ENCODE measurements at places on chromosomes 11 and 22.

DNA sequence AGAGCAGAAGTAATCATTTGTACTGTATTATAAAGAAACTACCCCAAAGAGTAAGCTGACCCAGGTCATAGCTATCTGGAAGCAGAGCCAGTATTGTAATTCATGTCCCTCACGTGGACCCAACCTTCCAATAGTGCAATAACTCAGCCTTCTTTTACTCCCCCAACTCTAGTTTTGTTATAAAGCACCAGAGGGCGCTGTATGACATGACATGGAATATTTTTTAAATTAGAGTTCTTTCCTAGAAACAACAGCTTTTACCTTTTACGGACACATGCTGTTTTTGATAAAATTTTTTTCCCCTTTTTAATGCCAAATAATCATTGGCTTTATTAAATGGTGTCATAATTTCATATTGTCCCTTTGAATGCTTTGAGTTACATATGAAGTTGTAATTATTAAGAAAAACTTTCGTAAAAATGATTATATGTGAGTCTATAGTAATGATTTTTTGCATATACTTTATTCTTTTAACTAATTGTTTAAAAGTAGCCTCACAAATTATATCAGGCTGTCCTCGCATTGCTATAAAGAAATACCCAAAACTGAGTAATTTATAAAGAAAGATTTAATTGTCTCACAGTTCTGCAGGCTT, 76.9 kb downstream of the DKK3 start:
- peak; percentile 59 for DNase-seq

GRCh38 chr11:110000031-110000502, 93.1 kb upstream of the ZC3H12C start:
- no peak for DNase-seq

- no peak for DNase-seq
Observed at GRCh38 chr11:47213950-47214565, 716 bp upstream of the DDB2 start.

DNA sequence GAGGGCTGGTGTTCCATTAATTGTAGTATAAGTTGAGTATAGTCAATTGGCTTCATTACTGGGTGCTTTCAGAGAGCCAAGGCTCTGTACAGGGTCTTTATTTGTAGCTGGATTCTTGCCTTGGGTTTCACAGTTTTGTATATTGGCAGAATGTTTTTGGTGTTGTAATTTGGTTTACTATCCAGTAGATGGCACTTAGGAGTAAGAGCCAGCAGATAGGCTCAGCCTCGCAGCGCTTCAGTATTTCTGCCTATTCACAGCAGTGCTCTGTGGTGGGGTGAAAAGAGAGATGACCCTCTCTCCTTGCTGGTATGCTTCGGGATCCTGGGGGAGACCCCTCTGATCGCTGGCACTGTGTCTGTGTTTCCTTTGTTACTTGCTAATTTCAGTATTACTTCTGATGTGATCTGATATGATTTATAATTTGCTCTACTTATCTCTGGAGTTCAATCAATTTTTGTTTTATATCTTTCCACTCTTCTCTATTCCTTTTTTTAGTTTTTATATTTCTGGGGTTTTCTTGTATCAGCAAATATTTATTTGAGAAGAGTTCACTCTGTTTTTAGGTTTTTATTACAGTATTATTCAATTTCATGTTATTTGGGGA, 52.2 kb downstream of the ANO5 start:
- peak; percentile 22 for DNase-seq

Measured in K562 (cell line).